NCI-H460 (cell line): ENCODE measurements at places on chromosomes 6 and 20. TPM values are rescaled to one million over a fixed set of nuclear protein-coding genes. Genes with fewer than 3 reads are reported as not detected.

Gene LPA
- total RNA-seq, result not detected in 2 replicates

Gene SRPK1
- 61.5 and 68.4 TPM in 2 replicates for total RNA-seq

Gene CDSN
- total RNA-seq, result not detected in 2 replicates

Gene MRAP2
- 0.87 and 0.95 TPM in 2 replicates for total RNA-seq

Gene HLA-E
- 71.2 and 72.6 TPM in 2 replicates for total RNA-seq

Gene GNAS-AS1
- 1.7 and 1.8 TPM in 2 replicates for total RNA-seq

Gene ID4
- total RNA-seq, result 0.57 TPM in 1 of 2 replicates, not detected in the other

Gene CAP2
- total RNA-seq, result 6.7 and 7.6 TPM in 2 replicates

Gene HLA-DQA1
- not detected in 2 replicates for total RNA-seq

Gene REM1
- not detected in 2 replicates for total RNA-seq

Gene EDN1
- 12.0 and 12.8 TPM in 2 replicates for total RNA-seq

Gene LINC00237
- total RNA-seq, result not detected in 2 replicates

Gene COL19A1
- total RNA-seq, result 0.12 TPM in 1 of 2 replicates, not detected in the other

Gene GNL1
- 19.2 and 21.4 TPM in 2 replicates for total RNA-seq

Gene CYP39A1
- 9.1 and 10.6 TPM in 2 replicates for total RNA-seq

Gene IMPG1
- not detected in 2 replicates for total RNA-seq
